ENCODE measurements at places on chromosomes 1 and 21.
A peak's percentile ranks its signal among the peaks of the same experiment; 100 is the strongest.

DNA sequence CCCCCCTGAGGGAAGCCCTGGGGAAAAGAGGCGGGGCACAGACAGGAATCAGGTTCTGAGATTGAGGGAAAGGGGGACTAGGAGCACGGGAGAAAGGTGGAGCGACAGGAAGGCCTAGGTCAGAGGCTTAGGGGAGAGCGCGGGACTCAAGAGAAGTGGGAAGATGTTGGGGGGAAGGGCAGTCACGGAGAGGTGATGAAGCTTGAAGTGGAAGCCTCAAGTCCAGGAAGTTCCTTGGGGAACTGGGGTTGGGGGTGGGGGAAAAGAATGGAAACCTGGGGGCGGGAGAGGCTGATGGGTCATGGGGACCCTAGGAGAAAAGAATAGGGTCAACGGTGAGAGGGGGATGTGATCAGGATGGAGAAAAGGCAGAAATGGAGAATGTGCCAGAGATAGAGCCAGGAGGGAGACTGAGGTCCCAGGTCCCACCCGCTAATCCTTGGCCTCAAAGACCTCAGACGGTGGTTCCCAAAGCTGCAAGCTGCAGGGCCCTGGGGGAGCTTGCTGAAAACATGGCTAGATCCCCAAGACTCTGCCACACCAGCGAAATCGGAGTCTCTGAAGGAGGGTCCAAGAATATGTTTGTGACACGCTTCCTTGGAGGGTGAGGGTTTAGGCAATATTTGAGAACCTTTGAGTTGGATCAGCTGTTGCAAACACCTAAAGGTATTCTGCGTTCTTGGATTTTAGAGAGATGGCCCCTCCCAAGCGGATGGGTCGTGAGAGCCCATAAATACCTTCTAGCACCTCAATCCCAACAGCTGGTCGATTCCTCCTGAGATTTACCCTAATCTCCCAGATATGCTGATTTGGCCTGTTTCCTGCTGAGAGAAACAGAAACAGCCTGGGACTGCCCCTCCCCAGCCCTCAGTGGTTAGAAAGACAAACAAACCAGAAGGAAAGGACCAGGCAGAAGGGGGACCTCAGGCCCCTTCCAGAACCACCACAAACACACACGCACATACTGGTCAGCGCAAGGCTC, 3.6 kb downstream of the C1orf232 start:
- no peak for DNase-seq

DNA sequence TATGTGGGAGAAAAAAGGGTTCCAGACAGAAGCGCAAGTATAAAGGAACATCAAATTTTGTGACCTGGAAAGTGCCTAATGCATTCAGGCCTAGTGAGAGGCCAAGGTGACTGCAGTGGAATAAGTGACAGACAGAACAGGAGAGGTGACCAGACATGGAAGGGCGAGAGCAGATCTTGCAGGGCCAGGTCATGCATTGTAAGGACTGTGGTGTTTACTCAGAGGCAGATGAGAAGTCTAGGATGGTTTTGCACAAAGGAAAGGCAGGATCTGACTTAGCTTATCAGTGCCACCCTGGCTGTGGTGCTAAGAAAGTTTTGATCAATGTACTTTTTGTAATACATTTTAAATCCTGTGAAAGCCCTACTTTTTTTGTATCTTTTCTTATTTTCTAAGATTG, 34.1 kb upstream of the AHCYL1 start:
- DNase-seq, result no peak

DNA sequence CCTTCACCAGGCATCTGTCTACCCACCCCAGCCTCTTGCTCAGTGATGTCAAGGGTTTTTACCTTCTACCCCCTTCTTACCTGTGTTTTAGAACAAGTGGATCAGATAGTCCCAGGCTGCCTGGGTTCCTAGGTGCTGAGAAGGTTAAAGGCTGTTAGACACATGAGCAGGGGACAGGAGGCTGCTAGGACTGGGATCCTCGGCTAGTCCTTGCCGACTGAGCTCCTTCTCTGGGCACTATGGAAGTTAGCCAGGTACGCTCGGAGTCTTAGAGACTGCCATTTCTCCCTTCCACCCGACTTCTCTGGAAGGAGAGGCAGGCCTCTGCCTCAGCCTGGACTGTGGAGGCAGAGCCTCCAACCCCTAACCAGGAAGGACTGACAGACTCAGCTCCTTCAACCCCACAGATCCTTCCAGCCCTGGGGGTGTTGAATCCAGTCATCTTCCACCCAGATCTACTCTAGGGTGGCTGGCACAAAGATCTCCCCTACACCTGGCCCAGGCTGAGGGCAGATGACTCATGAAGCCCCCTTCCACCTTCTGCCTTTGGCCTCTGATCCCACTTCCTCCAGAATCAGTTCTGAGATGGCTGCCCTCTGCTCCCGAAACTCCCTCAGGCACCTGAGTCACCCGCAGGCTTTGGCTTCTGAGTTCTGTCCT, at the start of gene DYNLT4:
DYNLT4 (minus strand) TSS at position 648 of the 660 bp plus-strand sequence. CDS start 683 bp downstream, outside the sequence.
- DNase-seq, result no peak

DNA sequence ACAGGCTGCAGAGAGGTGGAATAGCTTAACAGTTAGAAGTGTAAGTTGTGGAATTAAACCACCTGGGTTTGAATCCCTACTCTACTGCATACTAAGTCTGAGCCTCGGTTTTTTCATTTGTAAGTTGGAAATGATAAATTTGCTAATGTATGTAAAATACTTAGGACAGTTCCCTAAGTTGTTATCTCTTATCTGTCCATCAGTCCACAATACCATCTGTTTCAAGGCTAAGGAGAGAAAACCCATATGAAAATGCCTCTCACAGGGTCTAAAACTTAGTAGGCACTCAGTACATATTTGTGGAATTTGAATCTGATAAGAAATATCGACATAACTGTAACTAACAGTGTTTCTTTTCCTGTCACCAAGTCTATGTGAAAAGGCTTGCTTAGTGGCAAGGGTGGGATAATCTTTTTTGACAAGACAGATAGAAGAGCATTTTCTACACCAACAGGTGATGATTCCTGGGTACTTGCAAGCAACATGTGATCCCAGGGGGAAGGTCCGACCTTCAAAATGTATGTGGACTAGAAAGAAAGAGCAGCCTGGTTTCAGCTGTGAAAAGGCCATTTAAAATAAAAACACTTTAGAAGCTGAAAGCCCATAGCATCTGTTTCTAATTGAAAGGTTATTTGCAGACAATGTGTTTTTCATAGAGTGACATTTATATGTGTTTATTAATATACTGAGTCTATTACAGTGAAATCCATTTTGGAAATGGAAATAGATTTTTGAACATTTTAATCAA, 202.9 kb downstream of the HHAT start:
- no peak for DNase-seq

DNA sequence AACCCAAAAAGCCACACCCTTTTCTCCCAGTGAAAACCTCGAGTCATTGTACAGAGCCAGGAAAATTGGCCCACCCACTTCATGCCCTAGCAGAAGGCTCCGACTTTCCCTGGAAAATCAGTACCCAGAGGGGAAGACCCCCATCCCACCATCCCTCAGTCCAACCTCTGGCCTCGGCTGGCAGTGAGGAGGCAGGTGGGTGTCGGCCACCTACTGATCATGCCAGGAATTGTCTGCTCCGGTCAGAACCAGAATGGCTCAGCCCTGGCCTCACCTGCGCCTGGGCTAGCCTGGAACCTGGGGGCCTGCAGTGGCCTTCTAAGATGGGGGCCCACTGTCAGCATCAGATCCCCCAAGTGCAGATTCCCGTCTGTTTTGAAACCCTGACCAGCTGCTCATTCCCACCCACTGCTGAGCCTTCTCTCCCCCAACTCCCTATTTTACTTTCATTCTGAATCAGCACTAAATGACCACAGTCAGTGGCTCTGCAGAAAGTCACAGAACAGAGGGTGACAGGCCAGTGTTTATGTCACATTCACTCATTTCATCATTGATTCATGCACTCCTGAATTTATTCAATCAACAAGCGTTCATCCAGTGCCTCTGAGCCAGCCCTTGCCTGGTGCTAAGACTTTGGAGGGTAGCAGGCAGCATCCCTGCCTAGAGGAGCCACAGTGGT, 3.0 kb upstream of the S100A9 start:
- no peak for DNase-seq

DNA sequence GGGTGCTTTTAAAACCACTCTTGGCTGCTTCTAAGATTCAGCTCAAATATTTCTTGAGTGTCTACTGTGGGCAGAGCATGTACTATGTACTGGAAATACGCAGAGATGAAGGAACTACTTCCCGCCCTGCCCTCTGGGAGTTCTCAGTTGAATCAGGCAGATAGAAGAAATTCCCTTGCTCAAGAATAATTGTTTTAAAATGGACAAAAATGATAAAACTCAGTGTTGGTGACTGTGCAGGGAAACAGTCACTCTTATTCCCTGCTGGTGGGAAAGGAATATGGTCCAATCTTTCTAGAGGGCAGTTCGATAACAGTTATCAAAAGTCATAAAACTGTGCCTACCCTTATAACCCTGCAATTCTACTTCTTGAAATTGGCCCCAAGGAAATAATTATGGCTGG, 16.9 kb upstream of the GRHL3 start:
- DNase-seq, result no peak

- DNase-seq, result no peak
Observed at GRCh38 chr1:154859786-154860155, 10.3 kb downstream of the KCNN3 start.

- no peak for DNase-seq
Observed at GRCh38 chr1:173301507-173301906, 94.4 kb upstream of the TNFSF4 start.

DNA sequence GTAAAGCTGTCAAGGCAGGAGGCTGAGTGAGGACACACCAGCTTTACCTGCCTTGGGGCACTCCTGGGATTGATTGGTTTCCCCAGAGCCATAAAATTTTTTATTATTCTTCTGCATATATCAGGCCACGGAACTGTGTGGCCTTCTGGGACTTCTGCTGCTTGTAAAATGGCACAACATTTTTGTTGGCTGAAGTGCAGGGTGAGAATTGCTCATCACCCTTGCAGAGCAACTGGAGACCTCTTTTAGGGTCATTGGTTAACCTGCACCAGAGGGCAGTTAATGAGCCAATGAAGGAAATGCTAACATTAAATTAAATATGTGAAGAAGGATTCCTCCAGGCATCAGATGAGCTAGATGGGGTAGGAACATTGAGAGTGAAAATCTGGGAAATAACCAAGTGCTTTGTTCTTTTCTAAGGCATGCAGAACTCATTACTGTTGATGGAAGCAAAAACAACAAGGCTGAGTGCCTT, 87.7 kb downstream of the LTN1 start:
- no peak for DNase-seq

- no peak for DNase-seq
Observed at GRCh38 chr21:45549626-45550463, 7.6 kb upstream of the SLC19A1 start.

- no peak for DNase-seq
Observed at GRCh38 chr21:41378849-41379248, 17.0 kb downstream of the MX2 start.

DNA sequence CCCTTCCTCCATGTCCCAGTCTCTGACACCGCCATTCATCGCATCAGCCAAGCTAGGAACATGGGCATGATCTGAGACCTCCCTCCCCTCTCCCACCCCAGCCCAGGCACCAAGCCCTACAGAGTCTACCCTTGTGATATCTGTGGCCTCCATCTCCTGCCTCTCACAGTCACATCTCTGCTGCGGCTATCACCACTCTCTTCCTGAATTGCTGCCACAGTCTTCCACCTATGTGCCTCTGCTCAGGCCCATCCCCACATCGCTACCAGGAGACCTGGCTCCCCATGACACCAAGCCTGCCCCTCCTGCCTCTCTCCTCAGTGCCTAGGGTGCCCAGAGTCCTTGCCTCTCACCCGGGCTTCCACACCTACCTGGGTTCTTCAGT, 82.7 kb upstream of the BCAR3 start:
- no peak for DNase-seq

DNA sequence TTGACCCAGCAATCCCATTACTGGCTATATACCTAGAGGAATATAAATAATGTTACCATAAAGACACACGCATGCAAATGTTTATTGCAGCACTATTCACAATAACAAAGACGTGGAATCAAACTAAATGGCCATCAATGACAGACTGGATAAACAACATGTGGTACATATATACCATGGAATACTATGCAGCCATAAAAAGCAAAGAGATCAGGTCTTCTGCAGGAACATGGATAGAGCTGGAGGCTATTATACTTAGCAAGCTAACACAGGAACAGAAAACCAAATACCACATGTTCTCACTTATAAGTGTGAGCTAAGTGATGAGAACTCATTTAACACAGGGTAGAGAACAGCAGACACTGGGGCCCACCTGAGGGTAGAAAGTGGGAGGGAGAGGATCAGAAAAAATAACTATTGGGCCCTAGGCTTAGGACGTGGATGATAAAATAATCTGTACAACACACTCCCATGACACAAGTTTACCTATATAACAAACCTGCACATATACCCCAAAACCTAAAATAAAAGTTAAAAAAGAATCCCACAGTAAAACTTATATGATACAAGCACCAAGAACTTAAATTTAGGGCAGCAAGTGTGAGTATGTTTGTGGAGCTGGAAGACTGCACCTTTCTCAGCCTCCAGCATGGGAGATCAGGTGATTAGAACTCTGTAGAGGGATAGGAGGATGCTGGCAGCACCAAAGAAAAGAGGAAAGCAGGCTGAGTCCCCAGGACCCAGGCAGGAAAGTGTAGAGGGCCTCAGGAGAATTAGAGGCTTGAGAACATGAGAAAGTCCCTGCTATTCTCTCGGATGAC, 320.8 kb upstream of the USP24 start:
- DNase-seq, result no peak

GRCh38 chr1:17439250-17440073, at the start of gene RCC2:
RCC2 (minus strand) TSS chr1:17439677; CDS start chr1:17438514, 1,163 bp downstream.
- DNase-seq, result peak; percentile 62

- DNase-seq, result no peak
Observed at GRCh38 chr1:36761113-36761512, 273.2 kb downstream of the GRIK3 start.

DNA sequence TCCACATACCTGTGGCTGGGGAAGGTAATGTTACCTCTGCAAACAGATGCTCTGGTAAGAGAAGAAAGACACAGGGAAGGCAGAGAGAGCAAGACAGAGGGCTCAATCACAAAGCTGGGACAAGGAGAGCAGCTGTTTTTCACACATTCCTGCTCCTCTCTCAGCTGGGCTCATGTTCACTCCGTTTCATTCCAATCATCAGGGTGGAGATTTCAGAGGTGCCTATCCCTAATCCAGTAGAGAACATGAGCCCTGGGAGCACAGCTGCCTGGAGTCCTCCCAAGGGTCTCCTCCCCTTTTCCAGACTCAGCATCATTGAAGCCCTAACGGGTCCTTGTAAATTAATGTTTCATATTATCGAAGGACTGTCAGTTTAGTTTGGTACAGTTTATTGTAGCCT, 19.4 kb downstream of the GADD45A start:
- DNase-seq, result no peak

- peak; percentile 62 for DNase-seq
Observed at GRCh38 chr1:23743287-23744152, at the start of gene ELOA. ELOA (plus strand) TSS chr1:23743471; CDS start chr1:23743504, 33 bp downstream.

- DNase-seq, result no peak
Observed at GRCh38 chr21:31872452-31873274, at the start of gene HUNK. HUNK (plus strand) TSS chr21:31873020; CDS start chr21:31873675, 655 bp downstream.

Data from T-helper 9 cell (primary cell).